T-helper 2 cell (primary cell): ENCODE measurements at places on chromosomes 1 and 21.

DNA sequence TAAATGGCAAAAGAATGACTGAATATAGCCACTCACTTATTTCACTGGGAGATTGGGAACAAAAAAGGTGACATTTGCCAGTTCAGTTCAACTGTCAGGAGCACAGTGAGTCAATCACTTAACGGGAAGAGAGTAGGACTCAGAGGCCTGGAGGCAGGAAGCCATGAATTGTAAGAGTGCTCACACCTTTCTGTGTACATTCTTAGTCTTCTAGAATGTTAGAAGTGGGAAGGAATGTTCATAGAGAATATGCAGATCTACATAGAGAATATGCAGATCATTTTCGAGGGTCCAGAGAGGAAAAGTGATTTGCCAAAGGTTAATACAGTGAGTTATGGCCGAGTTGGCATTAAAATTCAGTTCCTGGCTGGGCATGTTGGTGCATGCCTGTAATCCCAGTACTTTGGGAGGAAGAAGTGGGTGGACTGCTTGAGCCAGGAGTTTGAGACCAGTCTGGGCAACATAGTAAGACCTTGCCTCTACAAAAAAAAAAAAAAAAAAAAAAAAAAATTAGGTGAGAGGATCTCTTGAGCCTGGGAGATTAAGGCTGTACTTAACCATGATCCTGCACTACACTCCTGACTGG lies 8.3 kb downstream of the IL20 start:
- DNase-seq = no peak

- DNase-seq = no peak
Measured at GRCh38 chr1:76577525-76578185, 289.6 kb upstream of the ST6GALNAC5 start.

- DNase-seq = no peak
Measured at GRCh38 chr1:94160811-94161210, 39.9 kb upstream of the ABCA4 start.

DNA sequence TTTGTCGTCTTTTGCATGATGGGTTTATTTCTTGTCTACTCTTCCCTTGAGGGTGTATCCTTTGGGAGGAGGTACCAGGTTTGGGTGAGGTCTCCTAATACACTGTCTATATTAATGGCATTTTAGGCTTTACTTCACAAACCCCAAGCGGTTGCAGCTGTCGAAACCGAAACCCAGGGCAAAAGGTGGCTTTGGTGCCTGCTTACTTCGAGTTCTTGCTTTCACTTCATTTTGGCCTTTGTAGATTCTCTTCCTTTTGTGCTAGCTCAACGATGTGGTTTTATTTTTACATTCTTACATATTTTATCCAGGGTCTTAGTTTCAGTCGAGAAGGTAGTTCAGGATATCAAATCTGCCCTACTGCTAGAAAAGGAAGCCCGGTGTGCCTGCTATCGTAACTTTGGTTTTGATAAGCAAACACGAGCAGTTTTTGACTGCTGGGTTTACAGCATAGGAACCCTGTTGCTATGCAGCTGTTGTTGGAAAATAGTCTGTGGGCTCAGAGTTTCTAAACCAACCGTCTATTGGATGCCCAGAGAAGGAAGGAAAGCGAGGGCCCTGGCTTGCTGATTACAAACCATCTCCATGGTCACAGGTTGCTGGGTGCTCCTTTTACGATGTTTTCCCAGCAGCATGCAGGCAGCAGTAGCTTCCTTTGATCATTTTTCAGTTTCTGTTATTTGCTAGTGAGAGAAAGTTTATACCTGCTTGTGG lies 9.8 kb upstream of the TSPAN2 start:
- peak; percentile 86 for DNase-seq

- DNase-seq = peak; percentile 40
Measured at GRCh38 chr21:42818328-42818749, 61.0 kb downstream of the WDR4 start.

GRCh38 chr1:37472281-37472680 lies 2.1 kb upstream of the ZC3H12A start:
- DNase-seq = no peak
